Left hindlimb (tissue), 1 donor: ENCODE measurements at places on chromosomes 3 and 15.
A peak's percentile ranks its signal among the peaks of the same experiment; 100 is the strongest.

GRCh38 chr3:129723558-129724324 lies 117.3 kb upstream of the PLXND1 start:
- no peak for DNase-seq

GRCh38 chr3:171935261-171936123 lies 92.3 kb downstream of the TMEM212 start:
- DNase-seq, result no peak

GRCh38 chr15:78956937-78957336 lies 12.1 kb upstream of the CTSH start:
- no peak for DNase-seq

DNA sequence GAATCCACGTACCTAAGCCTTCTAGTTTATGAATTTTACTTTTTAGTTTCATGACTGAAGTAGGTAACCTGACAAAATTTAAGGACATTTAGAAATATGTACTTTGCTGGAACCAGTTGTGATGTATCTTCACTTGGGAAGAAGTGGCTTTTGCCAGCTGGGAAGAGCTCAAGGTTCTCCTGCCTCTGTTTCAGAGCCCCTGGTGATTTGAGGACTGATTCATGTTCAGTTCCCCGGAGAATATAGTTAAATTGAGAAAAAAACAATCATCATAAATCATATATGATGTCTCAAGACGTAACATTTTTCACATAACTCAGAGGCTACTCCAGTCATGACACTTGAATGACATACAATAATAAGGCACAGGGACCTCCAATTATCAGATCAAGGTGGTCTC lies 473.4 kb downstream of the EPHA3 start:
- no peak for DNase-seq

GRCh38 chr15:63156755-63157117 lies 541 bp downstream of the RPS27L start:
- DNase-seq, result peak; percentile 38

DNA sequence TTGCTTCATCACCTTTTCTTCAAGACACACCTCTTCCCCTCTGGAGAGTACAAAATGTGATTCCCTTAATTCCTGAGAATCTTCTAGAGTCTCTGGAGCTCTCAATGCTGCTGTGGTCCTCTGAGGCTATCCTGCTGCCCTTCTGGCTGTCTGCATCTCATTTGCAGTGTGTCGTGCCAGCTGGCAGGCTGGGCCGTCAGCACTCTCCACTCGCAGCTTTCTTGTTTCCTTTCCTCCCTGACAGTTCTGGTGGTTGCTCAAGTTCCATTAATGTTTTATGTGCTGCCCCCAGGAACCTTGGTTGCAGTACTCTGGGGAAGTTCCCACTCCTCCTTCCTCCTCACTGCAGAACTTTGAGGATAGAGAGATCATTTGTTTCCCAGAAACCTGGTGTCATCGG lies 210.8 kb upstream of the ROPN1 start:
- peak; percentile 34 for DNase-seq

DNA sequence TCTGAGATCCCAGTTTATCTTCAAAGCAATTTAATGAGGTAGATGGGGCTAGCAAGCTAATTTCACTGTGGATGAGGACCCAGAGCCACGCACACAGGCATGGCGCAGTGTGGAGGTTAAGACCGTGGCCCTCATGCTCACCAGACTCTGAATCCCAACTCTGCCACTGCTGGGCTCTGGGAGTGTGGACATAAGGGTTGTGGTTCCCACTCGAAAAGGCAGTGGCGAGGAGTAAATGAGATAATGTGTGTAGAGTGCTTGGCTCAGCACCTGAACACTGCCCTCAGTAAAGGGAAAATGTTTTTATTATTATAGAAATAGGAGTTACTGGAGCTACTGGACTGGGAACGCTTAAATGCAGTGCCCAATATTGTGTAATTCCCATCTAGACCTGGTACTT lies 243.5 kb upstream of the TPM1 start:
- DNase-seq, result no peak

DNA sequence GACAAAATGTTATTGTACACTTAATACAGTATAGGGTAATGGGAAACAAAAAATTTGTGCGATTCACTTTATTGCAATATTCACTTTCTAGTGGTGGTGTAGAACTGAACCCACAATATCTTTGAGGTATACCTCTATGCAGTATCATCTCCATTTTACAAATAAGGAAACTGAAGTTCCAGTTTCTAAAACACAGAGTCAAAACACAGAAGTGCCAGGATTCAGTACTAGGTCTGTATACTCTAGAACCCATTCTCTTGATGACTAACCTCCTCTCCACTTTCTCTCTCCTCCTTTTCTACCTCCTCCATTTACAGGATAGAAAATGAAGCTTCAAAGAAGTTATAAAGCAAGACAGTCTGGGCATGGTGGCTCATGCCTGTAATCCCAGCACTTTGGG lies 62.2 kb downstream of the MB21D2 start:
- no peak for DNase-seq

GRCh38 chr3:182803596-182803995 lies 10.3 kb downstream of the ATP11B start:
- DNase-seq, result no peak

GRCh38 chr15:63981596-63982320 lies 64.5 kb downstream of the DAPK2 start:
- no peak for DNase-seq

DNA sequence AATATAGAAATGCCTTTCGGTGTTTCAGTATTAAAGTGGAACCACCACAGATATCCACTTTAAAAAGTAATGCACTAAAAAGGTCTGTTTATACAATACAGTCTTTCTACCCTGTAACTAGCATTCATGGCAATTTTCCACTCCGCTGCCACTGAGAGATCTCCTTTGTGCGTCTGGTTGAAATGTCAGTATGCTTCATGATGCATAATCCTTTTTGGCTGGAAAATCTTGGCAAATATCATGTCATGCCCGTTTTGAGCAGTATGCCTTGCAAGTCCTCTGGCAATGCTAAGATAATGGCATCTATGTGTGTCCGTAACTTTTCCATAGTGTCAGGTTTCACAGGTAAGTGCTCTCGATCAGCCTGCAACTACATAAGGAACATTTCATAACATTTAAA lies 30.8 kb upstream of the ARF4 start:
- DNase-seq, result no peak

DNA sequence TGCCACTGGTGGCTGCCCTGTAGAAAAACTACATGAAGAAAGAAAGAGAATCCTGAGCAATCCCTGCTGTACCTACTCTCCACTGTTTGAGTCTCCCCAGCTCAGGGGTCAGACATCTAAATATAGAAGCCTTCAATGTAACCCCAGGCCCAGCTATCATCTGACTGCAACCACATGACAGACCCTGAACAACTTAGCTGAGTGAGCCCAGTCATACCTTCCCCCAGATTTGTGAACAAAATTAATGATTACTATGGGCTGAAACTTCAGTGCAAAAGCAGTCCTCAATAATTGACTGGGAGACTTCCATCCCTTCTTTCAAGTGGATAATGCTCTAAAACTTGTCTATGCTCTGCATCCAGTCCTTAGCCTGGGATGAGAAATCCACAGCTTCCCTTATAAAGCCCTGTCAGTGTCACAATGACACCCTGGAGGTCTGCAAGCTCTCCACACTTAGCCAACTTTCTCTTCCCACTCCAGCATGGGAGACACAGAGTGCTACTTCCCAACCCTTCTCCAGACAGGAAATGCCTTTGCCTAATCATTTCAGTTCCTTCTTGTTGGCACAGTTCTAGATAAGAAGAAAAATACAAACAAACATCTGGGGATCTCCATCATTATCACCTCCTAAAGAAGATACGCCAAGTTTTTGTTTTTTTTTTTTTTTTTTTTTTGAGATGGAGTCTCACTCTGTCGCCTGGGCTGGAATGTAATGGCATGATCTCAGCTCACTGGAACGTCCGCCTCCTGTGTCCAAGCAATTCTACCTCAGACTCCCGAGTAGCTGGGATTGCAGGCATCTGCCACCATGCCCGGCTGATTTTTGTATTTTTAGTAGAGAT lies 198.5 kb upstream of the GADL1 start:
- no peak for DNase-seq

GRCh38 chr3:107493134-107493533 lies 29.6 kb upstream of the BBX start:
- no peak for DNase-seq

- no peak for DNase-seq
Measured at GRCh38 chr3:123112232-123112631, 45.4 kb downstream of the PDIA5 start.

DNA sequence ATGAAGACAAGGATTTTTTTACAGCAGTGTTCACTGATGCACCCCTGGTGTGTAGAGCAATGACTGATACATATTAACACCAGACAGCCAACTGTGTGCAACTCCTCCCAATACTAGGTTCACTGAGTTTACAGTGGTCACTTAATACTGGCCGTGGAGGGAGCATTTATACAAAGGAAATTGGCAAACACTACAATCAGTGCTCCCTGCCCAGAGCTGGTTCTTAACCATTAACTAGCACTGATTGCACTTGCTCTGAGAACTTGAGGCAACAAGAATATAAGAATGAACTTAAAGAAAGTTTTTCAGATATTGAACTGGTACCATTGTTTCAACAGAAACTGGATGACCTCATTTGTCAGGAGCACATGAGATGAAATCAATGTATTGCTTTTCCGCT lies 110.6 kb downstream of the MAGI1 start:
- no peak for DNase-seq

- no peak for DNase-seq
Measured at GRCh38 chr3:195556390-195556789, 13.3 kb upstream of the PPP1R2 start.

DNA sequence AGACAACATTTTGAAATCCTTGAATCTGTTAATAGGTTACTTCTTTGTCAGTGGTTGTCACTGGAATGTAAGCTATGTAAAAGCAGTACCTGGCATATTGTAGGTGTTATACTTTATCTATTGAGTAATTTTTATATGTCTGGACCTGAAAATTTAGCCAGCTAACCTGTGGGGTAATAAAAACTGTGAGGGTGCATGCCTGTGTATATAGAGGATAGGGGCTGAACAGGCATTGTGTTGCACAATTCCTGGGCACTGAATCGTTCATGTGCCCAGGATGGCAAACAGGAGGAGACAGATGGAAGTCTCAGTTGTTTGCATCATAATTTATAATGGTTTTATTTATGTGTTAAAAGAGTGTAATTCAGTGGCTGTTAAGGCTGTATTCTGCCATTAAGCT lies 67.1 kb downstream of the ARMC8 start:
- no peak for DNase-seq

DNA sequence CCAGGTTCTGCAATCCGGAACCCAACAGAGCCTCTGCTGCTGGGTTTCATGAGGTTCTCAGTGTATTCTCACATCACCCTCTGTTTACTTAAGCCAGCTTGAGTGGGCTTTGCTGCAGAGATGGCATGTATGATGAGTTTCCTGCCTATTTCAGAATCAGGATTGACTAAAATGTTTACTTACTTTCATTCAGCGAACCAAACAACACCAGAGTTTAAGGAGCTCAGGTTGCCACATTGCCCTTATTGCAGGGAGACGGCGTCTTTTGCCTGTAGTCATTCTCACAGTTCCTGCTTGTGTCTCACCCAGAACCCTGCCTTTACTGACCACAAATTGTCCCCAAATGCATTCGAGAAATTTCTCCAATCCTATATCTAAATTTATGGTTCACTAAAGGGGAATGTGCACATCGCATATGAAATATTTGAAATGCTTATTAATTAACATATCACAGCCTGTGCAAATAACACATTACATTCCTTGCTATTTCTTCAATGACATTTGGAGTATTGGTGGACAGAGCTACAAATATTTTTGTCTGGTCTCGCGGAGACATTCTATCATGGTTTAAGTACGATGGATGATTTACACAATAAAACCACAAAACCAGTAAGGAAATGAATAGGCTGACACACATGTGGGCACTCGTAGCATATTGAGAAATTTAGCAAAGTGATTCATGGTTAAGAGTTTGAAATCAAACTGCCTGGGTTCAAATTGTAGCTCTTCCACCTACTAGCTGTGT lies 377.2 kb upstream of the CFAP20DC start:
- DNase-seq, result no peak

GRCh38 chr3:56983427-56983826 lies 77.0 kb upstream of the SPATA12 start:
- no peak for DNase-seq

GRCh38 chr3:67357610-67358458 lies 296.6 kb downstream of the SUCLG2 start:
- no peak for DNase-seq

DNA sequence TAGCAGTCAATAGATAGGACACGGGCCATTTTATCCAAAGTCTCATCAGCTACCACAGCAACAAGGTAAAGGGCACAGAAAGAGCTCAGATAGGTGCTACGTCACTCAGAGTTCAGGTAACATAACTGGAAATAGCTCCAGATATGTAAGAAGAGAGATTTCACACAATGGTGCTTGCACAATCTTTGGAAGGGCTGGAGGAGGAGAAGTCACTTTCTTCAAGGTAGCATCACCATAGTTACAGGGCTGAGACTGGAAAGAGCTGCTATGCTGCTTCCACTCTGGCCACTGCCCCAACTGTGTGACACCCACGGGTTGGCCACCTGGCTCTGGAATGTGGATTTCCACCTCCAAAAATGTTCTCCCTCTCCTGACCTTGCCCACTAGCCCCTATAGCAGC lies 448.8 kb upstream of the THBS1 start:
- no peak for DNase-seq
